Activated T-helper 17 cell treated with anti-CD3 and anti-CD28 coated beads, Interleukin-2, amount 50 U/mL, for 72 hours (primary cell): ENCODE measurements at places on chromosomes 2 and 18.
A peak's percentile ranks its signal among the peaks of the same experiment; 100 is the strongest.

- ATAC-seq = peak; percentile 96
Observed at GRCh38 chr18:69838620-69839411, 108.9 kb downstream of the CD226 start.

- no peak for ATAC-seq
Observed at GRCh38 chr2:168920504-168921157, 19.5 kb downstream of the G6PC2 start.

DNA sequence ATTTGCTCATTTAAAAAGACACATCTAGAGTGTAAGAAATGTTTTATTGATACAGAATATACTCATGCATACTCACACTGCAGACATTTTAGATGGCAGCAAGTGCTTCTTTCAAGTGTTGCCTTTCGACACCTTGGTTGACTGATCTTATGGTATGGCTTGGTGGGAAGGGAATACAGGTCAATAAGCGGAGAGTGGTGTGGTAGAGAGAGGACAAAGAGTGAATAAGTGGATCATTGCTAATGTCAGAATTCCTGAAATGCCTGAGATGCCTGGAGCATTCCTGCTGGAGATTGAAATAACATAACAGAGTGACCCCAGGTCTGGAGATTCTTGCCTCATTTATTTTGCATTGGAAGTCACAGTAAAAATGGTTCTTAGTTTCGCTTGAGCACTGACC is 76.7 kb downstream of the RND3 start:
- no peak for ATAC-seq

GRCh38 chr2:24832521-24832920 is 39.3 kb downstream of the CENPO start:
- ATAC-seq = no peak

- no peak for ATAC-seq
Observed at GRCh38 chr2:58475756-58476155, 234.6 kb upstream of the FANCL start.

DNA sequence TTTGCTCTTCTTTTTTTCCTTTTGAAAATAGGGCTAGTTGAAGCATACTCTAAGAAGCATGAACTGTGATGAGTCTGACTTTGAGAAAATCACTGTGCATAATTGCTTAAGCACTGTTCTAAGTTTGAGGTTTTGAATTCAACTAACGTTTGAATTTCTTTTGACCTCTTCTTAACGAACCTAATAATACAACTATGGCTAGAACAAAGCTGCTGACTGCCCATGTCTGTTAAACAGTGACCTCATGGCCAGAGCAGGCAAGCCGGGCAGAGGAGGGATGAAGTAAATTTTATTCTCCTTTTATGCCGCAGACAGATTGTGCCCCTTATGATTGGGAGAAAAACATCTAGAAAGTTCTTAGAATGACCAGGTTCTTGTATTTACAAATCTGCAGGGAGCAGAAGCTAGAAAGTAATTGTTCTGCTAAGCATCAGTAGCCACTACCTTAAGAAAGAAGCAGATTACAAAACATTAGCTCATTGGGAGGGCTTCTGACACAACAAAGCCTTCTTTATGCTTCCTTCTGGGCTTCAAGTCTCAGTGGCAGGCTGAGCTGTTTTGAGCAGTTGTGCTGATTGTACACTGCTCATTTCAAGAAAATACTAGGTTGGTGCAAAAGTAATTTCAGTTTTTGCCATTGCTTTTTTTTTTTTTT is 97.8 kb upstream of the RASGRP3 start:
- no peak for ATAC-seq
